NCI-H1092 treated with DMSO at 0.1 percent for 48 hours (cell line): ENCODE measurements at places on chromosomes 16 and 17.

GRCh38 chr16:31114468-31114867 is 3.0 kb upstream of the KAT8 start:
- DNase-seq: no peak

- DNase-seq: no peak
Observed at GRCh38 chr17:45973946-45974859, 24.8 kb upstream of the STH start.

DNA sequence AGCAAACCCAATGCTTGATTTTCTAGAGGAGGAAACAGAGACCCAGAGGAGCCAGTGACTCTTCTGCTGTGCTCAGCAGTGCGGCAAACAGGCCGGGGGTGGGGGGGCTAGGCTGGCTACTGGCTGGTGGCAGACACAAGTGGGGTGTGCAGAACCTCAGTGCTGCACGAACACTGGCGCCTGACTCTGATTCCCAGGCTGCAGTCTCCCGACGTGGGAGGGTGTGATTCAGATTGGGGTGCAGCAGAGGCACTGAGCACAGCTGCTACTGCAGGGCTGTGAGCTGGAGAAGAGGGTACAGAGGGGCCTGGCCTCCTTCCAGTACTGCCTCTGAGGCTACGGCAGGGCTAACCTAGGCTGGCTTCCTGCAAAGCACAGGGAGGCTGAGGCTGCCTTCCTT is 8.1 kb downstream of the RPL19 start:
- DNase-seq: no peak

GRCh38 chr17:63626551-63627180 is 4.4 kb downstream of the MAP3K3 start:
- no peak for DNase-seq

DNA sequence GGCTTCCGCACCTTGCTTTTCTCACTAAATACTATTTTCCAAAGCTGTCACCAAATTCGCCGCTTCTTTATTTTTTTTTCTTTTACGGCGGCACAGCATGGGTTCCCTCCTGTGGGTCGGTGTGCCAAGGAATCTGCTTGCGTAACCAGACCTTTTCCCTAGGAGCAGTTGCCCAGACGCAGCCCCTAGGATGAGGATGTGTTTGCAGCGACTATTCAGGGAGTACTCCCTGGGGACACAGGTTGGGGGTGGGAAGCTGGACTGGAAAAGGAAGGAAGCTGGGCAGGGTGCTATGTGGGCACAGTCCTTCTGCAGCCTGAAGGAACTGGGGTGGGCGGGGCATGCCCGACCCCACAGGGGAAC is 49.0 kb upstream of the ZCCHC14 start:
- DNase-seq: no peak

DNA sequence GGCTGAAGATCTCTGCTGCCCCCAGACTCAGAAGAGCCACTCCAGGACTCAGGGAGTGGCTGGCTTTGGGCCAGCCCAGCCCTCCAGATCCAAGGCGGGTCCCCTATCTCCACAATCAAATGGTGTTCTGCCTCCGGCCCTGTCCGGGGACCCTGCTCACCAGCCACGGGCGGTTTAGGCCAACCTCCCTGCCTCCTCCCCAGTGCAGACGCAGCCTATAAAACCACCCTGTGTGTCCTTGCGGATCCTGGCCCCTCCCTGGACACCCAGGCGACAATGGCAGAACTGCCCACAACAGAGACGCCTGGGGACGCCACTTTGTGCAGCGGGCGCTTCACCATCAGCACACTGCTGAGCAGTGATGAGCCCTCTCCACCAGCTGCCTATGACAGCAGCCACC is at the start of gene SLC12A3:
TSS of gene SLC12A3 (plus strand) at position 248 of the 400 bp plus-strand sequence. CDS start at position 277, 29 bp downstream.
- DNase-seq: no peak

GRCh38 chr17:45426561-45426960 is 6.1 kb downstream of the ARHGAP27 start:
- no peak for DNase-seq
